ENCODE measurements at places on chromosomes 1 and 21. TPM values are rescaled to one million over a fixed set of nuclear protein-coding genes. Genes with fewer than 3 reads are reported as not detected.

LDLRAD1 gene
- not detected for total RNA-seq

KRTAP13-4 gene
- not detected for total RNA-seq

OR2T33 gene
- not detected for total RNA-seq

DNM3 gene
- total RNA-seq, result 5.5 TPM

MTF1 gene
- 34.1 TPM for total RNA-seq

- no peak for DNase-seq
Observed at GRCh38 chr1:96360036-96360795, 361.4 kb upstream of the PTBP2 start.

DNA sequence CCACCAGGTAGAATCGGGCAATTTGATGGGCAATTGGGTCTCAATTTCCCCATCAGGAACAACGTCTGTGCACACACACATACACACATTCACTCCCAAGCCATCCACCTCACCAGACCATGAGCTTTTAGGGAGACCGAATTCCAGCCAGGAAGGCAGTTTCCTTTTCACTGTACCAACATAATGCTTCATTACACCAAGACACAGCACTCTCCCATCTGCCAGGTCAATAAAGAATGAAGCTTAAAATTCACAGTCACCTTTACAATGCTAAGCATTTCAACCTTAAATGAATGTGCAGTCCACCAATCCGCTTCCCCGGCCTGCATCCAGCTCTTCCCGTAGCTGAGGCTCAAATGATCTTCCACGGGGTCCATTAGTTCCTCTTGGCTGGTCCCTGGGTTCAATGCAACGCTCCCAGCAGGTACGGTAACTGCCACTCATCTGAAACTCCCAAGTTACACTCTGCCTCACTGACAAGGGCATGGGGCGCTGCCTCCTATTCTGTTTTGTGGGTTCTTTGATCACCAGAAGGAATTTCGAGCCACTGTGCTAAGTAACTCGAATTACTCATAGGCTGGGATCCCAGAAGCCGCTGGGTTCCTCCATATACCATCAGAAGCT is 105.0 kb downstream of the SIM2 start:
- no peak for DNase-seq

DNA sequence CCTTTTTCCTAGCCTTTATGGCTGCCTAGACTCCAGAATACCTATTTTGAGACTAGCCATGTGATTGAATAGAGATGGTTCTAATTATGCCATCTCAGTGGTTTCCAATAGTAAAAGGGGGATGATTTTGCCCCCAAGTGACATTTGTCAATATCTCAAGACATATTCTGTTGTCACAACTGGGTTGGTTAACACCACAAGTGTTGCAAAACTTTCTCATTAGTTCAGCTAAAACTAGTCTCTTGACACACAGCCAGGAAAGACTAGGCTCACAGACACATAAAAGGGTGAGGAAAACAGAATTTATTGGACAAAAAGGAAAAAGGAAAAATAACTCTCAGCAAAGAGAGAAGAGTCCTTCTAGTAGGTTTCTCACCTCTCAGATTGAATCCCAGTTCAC is 39.9 kb upstream of the GBP5 start:
- no peak for DNase-seq

DNA sequence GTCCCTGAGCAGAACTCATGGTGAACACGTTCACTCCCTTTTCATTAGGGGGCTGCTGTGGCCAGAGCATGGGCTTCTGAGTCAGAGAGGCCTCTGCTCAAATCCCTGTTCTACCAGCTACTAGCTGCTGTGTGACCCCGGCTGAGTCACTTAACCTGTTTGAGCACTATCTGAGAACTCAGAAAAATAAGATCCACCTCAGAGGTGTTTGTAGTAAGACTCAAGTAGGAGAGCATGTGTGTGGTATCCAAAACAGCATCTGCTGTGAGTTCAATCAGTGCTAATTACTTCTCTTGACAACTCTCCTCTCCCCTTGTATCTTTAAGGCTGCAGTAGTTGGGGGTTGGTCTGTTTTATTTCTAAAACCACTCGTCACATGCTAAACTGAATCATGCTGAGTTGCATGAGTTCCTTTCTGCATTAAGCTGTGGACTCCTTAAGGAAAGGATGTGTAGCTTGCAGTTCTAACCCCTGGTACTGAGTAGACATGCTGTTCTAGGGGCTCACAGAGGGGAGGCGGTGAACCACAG is 39.7 kb upstream of the JUN start:
- no peak for DNase-seq

DNA sequence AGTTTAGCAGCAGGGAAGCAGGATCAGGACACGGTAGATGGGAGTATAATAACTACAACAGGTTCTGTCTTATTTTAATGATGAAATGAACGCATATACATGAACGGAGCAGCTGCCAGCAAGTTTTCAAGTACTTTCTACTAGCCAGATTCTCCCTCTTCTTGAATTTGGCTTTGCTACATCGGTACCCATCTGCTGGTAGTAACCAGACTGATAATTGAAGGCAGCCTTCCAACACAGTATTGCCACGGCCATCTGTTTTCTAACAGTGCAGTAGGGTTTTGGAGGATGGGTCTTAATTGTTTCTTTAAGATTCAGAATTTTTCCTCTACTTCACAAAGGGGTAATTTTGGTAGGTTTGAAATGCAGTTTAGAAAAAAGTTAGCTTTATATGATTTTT is 33.4 kb downstream of the CENPF start:
- no peak for DNase-seq
